Activated B cell treated with CpG ODN at 0.5 μM for 24 hours (primary cell): ENCODE measurements at places on chromosomes 1 and 21.

DNA sequence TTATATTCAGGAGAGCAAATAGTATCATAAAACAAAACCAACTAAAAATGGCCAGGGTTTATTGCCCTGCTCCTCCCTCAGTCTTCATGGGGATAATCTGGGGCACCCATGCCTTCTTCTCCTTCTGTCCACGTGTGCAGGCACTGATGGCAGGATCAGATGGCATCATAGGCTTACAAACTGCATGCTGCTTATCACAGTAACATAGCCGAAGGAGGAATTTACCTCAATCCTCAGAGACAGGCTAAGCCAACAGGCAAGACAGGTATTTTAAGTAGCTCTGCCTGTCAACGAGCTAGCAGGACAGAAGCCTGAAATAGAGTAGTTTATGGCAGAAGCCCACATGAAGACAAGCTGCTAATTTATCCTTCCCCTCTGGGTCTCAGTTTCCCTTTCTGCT, 9.4 kb downstream of the LAMB3 start:
- H3K36me3 ChIP-seq, result no peaks in the 10 kb centered on the region
- H3K4me1 ChIP-seq, result no peaks in the 10 kb centered on the region
- no peak overlapping the region for H3K27ac ChIP-seq
- peaks cover 5% of the 10 kb centered on the region for H3K27me3 ChIP-seq
- H3K4me3 ChIP-seq, result no peak overlapping the region

GRCh38 chr1:47643306-47644211, 205.7 kb downstream of the FOXD2 start:
- no peak overlapping the region for H3K4me3 ChIP-seq
- no peak overlapping the region for H3K27ac ChIP-seq

- no peak overlapping the region for H3K27ac ChIP-seq
- no peak overlapping the region for H3K4me3 ChIP-seq
- H3K36me3 ChIP-seq, result no peaks in the 10 kb centered on the region
- no peaks in the 10 kb centered on the region for H3K4me1 ChIP-seq
- DNase-seq, result no peak
Observed at GRCh38 chr1:62321446-62321845, 2.2 kb upstream of the KANK4 start.

GRCh38 chr21:41703857-41704501, 62.9 kb downstream of the RIPK4 start:
- H3K4me3 ChIP-seq, result no peak overlapping the region
- H3K27me3 ChIP-seq, result peaks cover 26% of the 10 kb centered on the region
- no peak overlapping the region for H3K27ac ChIP-seq
- no peaks in the 10 kb centered on the region for H3K4me1 ChIP-seq
